ENCODE measurements at places on chromosomes 13 and 19.

- DNase-seq: no peak
These were observed 725.2 kb upstream of the SLITRK1 start for GRCh38 chr13:84607261-84608013.

GRCh38 chr19:9934132-9934950 lies 2.0 kb downstream of the OLFM2 start:
- DNase-seq: peak; percentile 82

DNA sequence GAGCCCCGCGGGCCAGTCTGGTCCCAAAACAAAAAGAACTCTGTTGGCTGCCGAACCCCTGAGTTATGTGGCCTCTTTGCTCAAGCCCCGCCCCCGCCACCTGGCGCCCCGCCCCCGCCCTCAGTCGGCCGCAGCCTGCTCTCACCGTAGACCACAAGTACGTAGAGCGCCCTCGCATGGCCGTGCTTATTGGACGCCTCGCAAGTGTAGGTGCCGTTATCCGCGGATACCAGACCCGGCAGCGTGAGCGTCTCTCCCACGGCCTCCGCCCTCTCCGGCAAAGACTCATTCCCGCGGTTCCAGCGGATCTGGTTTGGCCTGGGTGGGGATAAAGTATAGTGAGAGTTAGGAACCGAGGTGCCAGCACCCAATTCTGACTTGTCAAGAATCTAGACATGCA lies 5.5 kb upstream of the ZNF428 start:
- DNase-seq: peak; percentile 89

- no peak for DNase-seq
These were observed 17.5 kb downstream of the LATS2 start for GRCh38 chr13:21043898-21044297.

GRCh38 chr19:12703046-12703445 lies 6.6 kb upstream of the FBXW9 start:
- DNase-seq: no peak

GRCh38 chr13:73110814-73111213 lies 52.0 kb downstream of the KLF5 start:
- DNase-seq: no peak

DNA sequence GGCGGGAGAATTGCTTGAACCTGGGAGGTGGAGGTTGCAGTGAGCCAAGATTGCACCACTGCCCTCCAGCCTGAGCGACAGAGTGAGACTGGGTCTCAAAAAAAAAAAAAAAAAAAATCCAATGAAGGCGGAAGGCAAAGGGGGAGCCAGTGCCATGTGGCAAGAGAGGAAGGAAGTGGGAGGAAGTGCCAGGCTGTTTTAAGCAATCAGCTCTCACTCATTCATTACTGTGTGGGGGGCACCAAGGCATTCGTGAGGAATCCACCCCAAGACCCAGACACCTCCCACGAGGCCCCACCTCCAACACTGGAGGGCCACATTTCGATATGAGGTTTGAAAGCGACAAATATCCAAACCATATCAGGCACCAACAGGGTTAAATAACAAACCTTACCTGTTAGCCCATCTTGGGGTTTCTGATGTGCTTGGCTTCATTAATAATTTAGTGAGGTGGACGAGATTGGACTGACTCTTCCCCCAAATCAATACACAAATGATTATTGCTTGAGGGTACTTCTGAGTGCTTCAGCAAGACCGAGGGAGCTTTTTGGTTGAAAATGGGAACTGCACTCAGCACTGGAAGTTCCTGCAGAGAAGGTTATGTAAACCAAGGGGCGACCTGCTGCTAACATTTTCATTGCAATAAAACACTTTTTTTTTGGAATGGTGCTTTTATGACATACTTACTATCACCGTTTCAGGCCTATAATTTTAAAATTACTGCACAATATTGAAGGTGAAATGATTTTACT lies 7.5 kb upstream of the LRP3 start:
- no peak for DNase-seq

GRCh38 chr13:100646030-100646673 lies 28.4 kb downstream of the TMTC4 start:
- DNase-seq: no peak

GRCh38 chr19:17260842-17261325 lies 3.7 kb downstream of the USHBP1 start:
- peak; percentile 90 for DNase-seq

- DNase-seq: no peak
These were observed 69.1 kb downstream of the MTUS2 start for GRCh38 chr13:28889086-28889732.

DNA sequence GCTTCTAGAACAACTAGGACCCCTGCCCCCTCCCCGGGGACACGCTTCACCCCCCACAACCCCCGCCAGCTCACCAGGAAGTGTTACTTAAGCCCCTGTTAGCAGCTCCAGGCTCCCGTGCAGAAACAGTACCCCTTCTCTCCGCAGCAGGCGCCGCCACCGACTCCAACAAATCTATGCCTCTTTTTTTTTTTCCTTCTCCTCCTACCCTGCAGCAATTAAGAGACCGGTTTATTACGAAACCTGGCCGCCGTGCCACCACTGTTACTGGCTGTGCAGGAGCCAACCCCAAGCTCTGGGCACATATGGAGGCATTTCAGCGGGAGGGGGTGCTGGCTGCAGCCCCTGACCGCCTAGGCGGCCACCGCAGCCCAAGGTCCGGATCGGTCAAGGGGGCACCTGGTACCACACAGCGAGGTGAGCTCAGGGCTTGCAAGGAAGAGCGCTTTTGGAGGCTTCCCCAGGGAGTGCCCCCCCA lies 2.4 kb downstream of the GADD45B start:
- peak; percentile 62 for DNase-seq

DNA sequence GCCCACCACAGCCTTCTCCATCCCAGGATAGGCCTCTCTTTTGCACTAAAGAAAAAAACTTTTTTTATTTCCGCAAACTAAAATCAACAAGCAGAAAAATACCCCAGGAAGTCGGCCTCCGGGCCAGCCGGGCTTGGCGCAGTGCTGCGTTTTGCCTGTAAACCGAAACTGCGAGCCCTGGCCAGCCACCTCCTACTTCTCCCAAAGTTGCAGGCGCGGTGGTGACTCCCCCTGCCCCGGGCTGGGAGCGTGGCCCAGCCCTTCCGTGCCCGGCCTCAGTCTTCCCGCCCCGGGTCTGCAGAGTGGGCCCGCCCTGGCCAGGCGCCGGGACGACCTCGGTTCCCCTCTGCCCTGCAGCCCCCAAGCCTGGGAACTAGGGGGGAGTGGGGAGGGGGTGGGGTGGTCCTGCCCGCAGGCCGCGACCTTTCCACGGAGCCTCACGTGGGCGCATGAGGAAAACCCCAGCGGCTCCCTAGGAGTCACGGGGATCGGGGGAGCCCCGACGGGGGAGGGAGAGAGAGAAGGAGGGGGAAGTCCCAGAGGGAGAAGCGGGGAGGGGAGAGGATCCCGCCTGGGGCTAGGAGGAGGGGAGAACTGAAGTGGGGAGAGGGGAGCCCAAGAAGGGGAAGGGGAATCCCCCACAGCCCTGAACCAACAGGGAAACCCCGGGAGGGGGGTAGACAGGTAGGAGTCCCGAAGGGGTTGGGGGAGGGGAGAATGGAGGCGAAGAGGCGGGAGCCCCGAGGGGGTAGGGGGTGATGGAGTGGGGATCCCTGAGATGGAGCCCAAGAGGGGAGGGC lies 3.0 kb downstream of the GADD45B start:
- DNase-seq: peak; percentile 53

GRCh38 chr13:33925563-33925962 lies 107.6 kb downstream of the RFC3 start:
- no peak for DNase-seq

GRCh38 chr13:109700176-109700575 lies 86.2 kb downstream of the IRS2 start:
- DNase-seq: no peak

DNA sequence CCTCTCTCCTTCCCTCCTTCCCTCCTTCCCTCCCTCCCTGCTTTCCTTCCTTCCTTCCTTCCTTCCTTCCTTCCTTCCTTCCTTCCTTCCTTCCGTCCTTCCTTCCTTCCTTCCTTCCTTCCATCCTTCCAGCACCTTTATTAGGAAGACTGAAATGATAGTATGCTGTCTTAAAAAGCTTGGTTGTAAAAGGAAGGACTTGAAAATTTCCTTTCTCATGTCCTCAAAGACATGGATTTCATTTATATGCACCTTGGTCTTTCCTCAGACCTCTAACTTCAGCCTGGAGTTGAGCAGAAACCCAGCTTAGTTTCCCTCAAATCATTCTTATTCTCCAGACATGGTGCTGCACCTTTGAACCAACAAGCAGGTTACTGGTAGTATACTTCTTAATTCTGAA lies 141.7 kb downstream of the GPC6 start:
- no peak for DNase-seq

GRCh38 chr19:3512562-3513228 lies 6.6 kb downstream of the FZR1 start:
- no peak for DNase-seq

GRCh38 chr13:27541386-27541785 lies 78.9 kb downstream of the LNX2 start:
- no peak for DNase-seq

DNA sequence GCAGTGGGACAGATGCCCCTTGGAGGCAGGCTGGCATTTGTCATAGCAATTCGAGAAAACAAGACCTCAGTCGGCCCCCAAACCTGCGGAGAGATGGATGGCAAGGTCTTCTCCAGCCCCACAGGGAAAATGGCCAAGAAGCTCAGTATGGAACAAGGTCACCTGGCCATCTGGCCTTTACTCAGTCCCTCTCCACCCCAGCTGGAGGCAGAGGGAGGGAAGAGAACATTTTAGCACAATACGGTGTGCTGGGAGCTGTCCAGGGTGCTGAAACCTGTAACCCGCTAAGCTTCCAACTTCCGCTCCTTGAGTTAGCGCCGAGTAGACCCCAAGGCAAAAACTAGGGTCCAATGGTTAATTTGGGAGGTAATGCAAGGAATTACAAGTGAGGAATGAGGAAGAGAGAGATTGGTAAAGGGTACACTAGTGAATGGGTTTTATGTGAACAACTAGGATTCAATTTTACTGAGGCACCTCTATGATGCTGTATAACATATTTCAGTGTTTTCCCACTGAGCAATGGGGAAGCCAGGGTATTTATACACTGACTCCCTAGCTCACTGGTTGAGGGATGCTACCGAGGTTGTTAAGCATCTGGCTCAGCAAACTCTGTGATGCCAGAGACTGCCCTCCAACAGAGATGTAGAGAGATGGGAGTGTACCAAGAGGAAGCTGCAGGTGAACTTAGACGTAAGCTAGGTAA lies 64.3 kb downstream of the CACNA1A start:
- DNase-seq: peak; percentile 33

- no peak for DNase-seq
These were observed 55.4 kb downstream of the KDM4B start for GRCh38 chr19:5024282-5024681.

DNA sequence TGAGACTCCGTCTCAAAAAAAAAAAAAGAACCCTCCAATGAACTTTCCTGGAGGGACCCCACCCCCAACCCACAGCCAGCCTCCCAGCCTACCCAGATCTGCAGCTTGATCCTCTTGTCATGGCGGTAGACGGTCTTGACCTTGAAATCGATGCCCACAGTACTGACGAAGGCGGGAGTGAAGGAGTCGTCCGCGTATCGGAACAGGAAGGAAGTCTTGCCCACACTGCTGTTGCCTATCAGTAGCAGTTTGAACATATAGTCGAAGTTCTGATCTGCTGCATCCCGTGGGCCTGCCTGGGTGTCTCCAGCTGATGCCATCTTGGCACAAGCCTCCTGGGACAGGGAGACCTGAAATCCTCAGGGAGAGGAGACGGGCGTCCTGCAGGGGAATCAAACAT lies 2.4 kb downstream of the RAB3D start:
- DNase-seq: no peak

DNA sequence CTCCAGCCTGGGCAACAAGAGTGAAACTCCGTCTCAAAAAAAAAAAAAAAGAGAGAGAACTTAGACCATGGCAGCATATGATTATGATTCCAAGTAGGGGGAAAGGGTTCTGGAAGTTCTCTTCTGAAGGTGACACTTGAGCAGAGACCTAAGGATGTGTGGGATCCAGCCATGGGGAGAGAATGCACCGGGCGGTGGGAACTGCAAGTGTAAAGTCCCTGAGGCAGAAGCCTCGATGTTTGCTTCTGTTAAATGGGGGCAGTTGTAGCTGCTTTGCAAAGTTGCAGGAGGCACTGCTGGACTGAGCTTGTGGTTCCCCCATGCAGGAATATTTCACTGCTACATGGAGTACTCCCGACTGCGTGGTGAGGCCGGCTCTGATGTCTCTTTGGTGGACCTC lies 9.1 kb downstream of the SLC44A2 start:
- no peak for DNase-seq

DNA sequence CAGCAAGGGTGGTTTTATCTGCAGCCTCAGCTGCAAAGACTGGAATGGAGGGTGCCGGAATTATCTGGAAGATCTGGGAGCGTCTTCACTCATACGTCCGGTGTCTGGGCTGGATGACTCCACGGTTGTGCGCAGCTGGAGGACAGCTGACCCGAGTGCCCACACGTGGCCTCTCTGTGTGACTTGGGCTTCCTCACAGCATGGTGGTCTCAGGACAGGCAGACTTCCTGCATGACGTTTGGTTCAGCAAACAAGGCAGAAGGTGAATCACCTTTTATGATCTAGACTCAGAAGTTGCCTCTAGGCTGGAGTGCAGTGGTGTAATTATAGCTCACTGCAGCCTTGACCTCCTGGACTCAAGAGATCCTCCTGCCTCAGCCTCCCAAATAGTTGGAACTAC lies 33.2 kb downstream of the CACNG6 start:
- no peak for DNase-seq

GRCh38 chr13:79096099-79096498 lies 310.0 kb downstream of the RBM26 start:
- DNase-seq: no peak

GRCh38 chr13:41925014-41925413 lies 35.9 kb downstream of the VWA8 start:
- no peak for DNase-seq

DNA sequence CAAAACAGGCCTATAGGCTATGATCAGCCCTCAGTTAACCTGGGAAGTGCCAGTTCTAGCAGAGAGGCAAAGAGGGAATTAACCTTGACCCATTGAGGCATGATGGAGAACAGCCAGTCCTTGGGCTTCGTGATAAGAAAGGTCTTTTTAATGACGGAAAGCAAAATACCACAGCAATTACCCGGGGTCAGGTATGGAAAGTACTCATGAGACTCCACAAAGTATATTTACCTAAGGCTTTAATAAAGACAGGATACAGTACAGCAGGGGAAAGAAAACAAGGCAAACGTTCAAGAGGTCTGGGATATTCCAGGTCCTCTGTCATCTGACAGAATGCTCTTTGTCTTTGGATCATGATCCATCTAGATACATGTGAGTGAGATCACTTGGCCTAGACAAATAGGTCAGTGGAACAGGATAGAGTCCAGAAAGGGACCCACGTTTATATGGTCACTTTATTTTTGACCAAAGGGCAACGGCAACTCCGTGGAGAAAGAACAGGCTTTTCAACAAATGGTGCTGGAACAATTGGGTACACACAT lies 52.2 kb downstream of the WDFY2 start:
- no peak for DNase-seq

- no peak for DNase-seq
These were observed 498.6 kb upstream of the SLITRK1 start for GRCh38 chr13:84380866-84381265.

DNA sequence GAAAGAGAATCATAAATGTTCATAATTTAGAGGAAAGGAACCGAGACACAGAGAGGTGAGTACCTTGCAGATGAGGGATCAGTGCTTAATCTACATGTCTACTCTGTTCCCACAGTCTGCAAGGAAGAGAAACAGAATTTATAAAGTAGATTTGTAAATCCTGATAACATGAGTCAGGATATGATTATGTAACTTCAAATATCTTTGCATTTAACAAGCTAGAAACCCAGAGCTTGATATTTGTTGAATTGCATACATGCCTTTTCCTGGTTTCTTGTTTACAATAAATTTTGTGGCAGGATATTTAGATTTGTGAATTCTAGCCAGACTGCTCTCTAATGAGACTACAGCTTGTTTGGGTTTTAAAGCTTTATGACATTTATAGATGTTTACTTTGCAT lies 219.2 kb downstream of the ENOX1 start:
- DNase-seq: no peak

Data from activated naive CD4-positive, alpha-beta T cell treated with anti-CD3 and anti-CD28 coated beads, Interleukin-2, amount 50 U/mL, for 16 hours (primary cell).